H4 (cell line): ENCODE measurements at places on chromosomes 2 and 18. TPM values are rescaled to one million over a fixed set of nuclear protein-coding genes. Genes with fewer than 3 reads are reported as not detected.

GRCh38 chr2:109537565-109538222, 76.1 kb downstream of the SEPTIN10 start:
- DNase-seq = no peak

UBE2E3 gene
- 136 and 197 TPM in 2 replicates for total RNA-seq

- DNase-seq = no peak
Observed at GRCh38 chr18:57131782-57132181, 15.1 kb upstream of the BOD1L2 start.

- DNase-seq = no peak
Observed at GRCh38 chr2:70133491-70134322, 46.4 kb downstream of the PCBP1 start.

GRCh38 chr2:54904836-54905235, 145.4 kb downstream of the RTN4 start:
- no peak for DNase-seq

DNA sequence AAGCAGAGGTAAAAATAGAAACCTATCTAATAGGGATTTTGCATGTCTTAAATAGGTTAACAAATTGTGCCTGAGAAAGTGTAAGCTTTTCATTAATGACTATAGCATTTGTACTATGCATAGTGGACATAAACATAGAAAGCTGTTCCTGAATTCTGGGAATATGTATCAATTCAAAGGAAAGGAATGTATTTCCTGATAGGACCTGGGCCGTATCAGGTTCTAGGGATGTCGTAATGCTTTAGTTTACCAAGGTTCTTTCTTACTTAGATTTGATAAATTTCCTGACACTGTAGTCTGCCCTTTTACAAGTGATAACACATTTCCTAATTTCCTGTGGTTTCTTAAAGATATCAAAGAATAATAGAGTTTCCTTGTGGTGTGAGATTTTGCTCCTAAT, 191.3 kb downstream of the CDH7 start:
- no peak for DNase-seq

MBD1 gene
- total RNA-seq = 28.4 and 36.2 TPM in 2 replicates

- DNase-seq = no peak
Observed at GRCh38 chr2:85230679-85231467, 96.9 kb downstream of the TGOLN2 start.

DNA sequence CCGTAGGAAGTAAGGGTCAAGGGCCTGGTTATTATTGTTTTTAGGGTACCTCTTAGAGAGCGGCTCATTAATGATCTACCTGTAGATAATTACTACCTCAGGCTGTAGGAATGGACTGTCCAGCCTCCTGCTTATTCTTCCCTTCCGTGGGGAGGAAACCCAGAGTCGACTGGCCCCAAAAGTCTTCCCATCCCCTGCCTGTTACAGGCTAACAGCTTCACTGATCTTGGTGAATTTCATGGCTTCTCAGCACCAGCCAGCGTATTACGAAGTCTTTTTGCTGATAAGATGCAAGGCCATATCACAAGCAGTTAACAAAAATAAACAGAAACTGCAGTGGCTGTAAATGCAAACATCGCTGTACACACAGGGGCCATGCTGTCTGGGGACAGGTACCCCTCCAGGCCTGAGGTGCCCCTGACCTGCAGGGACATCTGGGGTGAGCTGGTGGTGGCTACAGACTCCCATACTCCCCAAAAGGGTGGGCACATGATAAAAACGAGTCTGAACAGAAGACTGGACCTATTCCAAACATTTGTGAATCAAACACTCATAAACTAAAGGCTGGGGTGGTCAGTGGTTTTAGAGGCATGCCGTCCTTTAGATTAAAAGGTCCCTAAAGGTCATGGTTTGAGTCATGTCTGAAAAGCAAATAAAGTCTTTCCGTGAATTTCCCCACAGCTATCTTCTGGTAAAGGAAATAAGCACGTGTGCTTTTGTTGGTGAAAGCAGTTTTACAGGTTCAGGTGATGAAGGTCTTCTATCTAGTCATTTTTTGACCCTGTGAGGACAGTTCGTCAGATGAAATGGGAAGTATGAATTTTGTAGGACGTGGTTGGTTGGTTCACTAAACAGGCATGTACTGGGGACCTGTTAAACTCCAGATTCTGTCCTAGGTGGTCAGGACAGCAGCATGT, 36.7 kb downstream of the TTC39C start:
- DNase-seq = no peak

CSRNP3 gene
- 2.7 and 3.7 TPM in 2 replicates for total RNA-seq

DNA sequence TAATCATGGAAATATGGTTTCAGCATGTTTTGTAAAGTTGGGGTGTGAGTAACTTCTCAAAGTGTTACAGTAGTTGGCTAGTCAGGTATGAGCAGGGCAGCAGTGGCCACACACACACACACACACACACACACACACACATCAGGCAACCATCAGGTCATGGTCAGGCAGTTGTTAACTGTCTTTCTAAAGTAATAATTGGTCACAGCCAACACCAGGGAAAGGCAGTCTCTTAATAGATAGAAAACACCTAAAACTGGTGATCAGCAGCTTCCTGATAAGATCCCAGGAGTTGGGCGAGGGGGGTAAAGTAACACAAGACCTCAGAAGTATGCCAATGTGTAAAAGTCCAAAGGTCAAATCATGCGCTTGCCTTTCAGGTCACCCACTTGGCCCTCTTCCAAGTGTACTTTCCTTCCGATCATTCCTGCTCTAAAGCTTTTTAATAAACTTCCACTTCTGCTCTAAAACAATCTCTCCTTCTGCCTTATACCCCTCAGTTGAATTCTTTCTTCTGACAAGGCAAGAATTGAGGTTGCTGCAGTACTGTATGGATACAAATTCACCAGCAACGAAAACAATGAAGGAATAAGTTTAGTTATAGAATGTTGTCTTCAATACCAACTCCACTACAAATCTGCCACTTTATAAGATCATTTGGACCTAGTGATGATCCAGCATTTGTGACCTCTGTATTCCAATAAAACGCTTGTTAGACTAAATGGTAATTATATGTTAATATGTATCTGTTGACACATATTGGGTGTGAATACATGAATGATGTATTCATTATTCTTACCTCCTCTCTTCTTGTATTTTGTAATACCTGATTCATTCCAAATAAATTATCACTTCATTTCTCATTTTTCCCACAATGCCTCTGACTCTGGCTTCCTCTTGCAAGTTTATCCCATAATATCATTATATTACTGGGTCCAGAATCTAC, 254.3 kb downstream of the METTL4 start:
- no peak for DNase-seq

- DNase-seq = no peak
Observed at GRCh38 chr2:665340-666073, 11.7 kb downstream of the TMEM18 start.

GRCh38 chr2:238459081-238459629, 32.4 kb downstream of the ASB1 start:
- DNase-seq = no peak

IL1A gene
- 0.06 TPM in 1 of 2 replicates, not detected in the other for total RNA-seq

- no peak for DNase-seq
Observed at GRCh38 chr2:64568836-64569235, 44.7 kb downstream of the AFTPH start.

DNA sequence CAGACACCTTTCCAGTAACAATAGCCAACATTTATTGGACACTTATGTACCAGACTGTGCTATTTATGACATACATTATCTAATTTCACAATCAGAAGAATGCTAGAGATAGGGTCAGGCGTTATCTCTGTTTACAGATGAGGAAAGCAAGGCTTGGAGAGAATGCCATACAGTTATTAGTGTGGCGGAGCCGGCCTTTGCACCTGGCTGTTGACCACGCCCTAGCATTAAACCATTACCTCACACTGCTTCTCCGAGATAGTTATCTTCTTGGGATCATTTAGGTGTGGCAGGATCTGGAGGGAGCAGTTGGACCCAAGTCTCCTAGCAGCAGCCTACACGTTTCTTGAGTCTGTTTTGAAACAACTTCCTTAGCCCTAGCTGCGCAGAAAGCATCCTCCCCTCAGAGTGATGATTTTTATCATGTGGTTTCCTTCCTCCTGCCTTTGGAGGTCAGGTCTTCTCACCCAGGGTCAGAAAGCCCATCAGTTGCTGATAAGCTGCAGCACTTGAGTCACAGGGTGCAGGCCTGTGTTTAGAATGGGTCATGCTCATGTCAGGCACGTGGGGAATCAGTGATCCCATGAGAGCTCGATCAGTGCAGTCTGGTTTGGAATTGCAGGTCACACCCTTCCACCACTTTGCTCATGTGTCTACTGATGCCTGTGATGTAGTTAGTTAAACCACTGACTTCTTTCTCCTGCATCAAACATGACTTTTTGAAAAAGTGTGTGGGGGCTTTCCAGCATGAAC, 118.2 kb downstream of the SPTBN1 start:
- DNase-seq = no peak

TRAK2 gene
- total RNA-seq = 16.2 and 20.4 TPM in 2 replicates

RBM44 gene
- 0.12 TPM in 1 of 2 replicates, not detected in the other for total RNA-seq

CPO gene
- total RNA-seq = 0.39 TPM in 1 of 2 replicates, not detected in the other

SULT1C2 gene
- total RNA-seq = 0.45 and 0.70 TPM in 2 replicates

DNA sequence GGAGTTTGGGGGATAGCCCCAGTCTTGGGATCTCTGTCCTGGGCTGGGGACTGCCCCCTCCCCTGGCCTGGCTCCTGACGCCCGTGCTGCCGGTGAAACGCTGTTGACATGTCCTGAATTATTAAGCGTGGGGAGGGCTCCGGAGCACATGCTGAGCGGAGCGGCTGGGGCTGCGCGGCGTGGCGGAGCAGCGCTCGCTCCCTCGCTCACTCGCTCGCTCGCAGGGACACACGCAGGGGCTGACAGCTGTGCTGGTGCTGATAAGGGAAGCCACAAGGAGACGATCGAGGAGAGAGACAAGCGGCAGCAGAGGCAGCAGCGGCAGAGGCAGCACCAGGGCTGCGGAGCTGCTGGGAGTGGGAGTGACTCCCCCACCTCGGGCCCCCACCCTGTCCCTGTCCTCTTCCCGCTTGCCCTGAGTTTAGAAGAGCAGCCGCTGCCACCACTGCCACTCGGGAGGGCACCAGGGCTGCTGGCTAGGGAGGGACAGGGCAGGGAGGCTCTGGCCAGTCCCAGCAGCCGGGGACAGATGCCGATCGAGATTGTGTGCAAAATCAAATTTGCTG, at the start of gene ASIC4:
TSS of gene ASIC4 (plus strand) at position 287 of the 566 bp plus-strand sequence. CDS start at position 530, 243 bp downstream.
- DNase-seq = no peak

DNA sequence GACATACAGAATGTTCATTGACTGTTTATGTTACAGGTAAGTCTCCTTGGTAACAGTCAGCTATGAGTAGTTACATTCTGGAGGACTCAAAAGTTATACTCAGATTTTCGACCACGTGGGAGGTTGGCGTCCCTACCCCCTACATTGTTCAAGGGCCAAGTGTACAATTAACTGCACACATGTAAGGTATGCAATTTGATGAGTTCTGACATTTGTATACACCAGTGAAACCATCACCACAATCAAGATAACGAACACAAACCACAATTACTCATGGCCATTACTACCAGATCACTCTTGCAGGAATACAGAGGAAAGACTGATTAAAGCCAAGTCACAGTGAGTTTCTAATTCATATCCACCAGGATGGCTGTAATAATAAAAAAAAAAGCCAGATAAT, 39.6 kb upstream of the LDLRAD4 start:
- peak; percentile 85 for DNase-seq

GRCh38 chr18:12554796-12555388, 103.0 kb downstream of the SPIRE1 start:
- no peak for DNase-seq

GRCh38 chr2:224160917-224161316, 121.8 kb upstream of the SERPINE2 start:
- peak; percentile 18 for DNase-seq

- DNase-seq = no peak
Observed at GRCh38 chr2:200622106-200622505, 36.3 kb downstream of the AOX1 start.

- peak; percentile 54 for DNase-seq
Observed at GRCh38 chr2:171712051-171712450, 24.8 kb downstream of the DYNC1I2 start.

PLGLB2 gene
- 1.5 TPM in 1 of 2 replicates, not detected in the other for total RNA-seq

RAX gene
- not detected in 2 replicates for total RNA-seq

ANKRD23 gene
- 0.55 and 0.58 TPM in 2 replicates for total RNA-seq

RNF152 gene
- total RNA-seq = 4.7 and 4.8 TPM in 2 replicates

- no peak for DNase-seq
Observed at GRCh38 chr2:1169291-1169949, 218.8 kb downstream of the SNTG2 start.

HMSD gene
- 0.12 TPM in 1 of 2 replicates, not detected in the other for total RNA-seq

- DNase-seq = no peak
Observed at GRCh38 chr18:31718386-31718785, 34.0 kb upstream of the B4GALT6 start.

DPP10 gene
- 0.04 and 0.64 TPM in 2 replicates for total RNA-seq

- no peak for DNase-seq
Observed at GRCh38 chr2:71466301-71467179, 13.2 kb downstream of the DYSF start.

YWHAQ gene
- 279 and 391 TPM in 2 replicates for total RNA-seq

RNU2-63P gene
- total RNA-seq = not detected in 2 replicates

SOWAHC gene
- 2.7 and 4.0 TPM in 2 replicates for total RNA-seq

- no peak for DNase-seq
Observed at GRCh38 chr2:124713969-124714368, 688.9 kb downstream of the CNTNAP5 start.

GRCh38 chr2:80462654-80463053, 158.1 kb upstream of the LRRTM1 start:
- no peak for DNase-seq

- no peak for DNase-seq
Observed at GRCh38 chr2:151786077-151786476, 42.1 kb downstream of the ARL5A start.

SPP2 gene
- not detected in 2 replicates for total RNA-seq

- DNase-seq = peak; percentile 40
Observed at GRCh38 chr2:223536546-223536945, 65.6 kb downstream of the SCG2 start.

GRCh38 chr2:187264612-187265011, 183.4 kb downstream of the CALCRL start:
- DNase-seq = no peak

DNA sequence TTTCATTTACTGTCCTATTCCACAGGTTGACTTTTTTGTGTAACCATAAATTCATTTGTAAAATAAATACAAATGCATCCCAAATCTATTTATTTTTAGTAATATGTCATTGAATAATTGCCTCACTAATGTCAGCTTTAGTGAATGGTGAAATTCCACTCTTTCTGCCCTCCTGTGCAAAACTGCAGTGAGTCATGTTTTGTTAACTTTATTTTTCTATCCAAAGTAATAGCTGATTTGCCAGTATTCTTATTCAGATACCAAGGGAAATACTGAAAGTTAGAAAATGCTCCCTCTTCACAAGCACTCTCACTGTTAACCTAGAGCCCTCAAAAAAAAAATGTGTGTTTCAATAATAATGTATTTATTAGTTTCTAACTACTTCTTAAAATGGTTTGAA, 322.8 kb downstream of the RIT2 start:
- no peak for DNase-seq

DNA sequence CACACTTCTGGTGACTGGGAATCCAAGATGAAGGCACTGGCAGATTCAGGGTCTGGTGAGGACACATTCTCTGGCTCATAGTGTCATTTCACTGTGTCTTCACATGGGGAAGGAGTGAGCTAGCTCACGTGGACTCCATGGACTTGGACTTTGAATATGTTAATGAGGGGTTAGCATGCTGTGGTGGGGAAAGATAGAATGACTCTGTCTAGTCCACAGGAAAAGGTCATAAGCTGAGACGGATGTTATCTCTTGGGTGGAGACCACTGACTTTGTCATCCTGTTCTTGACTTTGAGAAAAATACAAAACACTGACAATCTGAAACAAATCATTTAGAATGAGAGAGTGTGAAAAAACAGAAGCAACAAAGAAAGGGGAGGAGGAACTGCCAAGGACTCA, 145.9 kb downstream of the PIK3C3 start:
- no peak for DNase-seq

- no peak for DNase-seq
Observed at GRCh38 chr2:28678944-28679343, 72.7 kb upstream of the PPP1CB start.
